DMS153 (cell line): ENCODE measurements at places on chromosomes 11 and 22.

DNA sequence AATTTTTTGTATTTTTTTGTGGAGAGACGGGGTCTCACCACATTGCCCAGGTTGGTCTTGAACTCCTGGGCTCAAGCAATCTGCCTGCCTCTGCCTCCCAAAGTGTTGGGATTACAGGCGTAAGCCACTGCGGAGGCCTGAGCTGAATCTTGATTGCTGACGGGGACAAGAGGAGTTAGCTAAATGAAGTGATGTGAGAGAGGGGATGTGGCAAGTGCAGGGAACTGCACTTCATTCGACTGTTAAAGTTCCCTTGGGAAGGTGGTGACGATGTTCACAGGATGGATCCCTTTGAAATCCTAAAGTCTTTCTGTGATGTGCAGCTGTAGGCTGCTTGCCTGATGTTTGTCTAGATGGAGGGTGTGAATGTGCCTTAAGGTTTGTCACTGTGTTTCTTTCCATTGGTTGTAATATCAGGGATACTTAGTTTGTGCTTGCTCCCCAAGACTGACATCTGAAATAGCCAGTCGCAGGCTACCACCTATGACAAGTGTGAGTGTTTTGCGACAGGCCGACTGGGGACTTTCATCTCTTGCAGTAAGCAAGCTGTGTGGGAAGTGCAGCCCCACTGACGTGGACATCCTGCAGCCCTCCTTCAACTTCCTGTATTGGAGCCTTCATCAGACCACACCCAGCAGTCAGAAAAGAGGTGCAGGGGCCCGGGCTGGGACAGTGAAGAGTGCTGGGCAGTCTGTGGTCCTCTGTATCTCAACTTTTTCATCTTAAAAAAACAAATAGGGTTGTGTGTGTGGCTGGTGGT is 19.6 kb upstream of the CCDC134 start:
- DNase-seq, result no peak

DNA sequence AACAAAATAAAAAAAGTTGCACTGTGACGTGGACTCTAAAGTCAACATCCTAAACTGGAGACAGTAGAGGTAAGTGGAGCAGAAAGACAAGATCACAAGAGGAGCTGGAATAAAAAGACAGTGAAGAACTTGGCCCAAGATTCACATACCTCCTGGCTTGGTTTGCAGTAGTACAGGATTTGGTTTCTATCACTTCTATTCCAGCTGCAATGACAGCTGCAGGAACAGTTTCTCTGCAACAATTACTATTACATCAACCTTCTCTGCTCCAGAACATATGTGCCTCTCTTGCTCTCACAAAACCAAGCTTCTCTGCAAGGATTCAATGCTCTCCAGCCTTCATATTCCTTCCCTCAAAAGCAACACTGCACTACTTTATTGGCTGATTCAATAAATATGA is 7.8 kb upstream of the KDM2A start:
- DNase-seq, result no peak

DNA sequence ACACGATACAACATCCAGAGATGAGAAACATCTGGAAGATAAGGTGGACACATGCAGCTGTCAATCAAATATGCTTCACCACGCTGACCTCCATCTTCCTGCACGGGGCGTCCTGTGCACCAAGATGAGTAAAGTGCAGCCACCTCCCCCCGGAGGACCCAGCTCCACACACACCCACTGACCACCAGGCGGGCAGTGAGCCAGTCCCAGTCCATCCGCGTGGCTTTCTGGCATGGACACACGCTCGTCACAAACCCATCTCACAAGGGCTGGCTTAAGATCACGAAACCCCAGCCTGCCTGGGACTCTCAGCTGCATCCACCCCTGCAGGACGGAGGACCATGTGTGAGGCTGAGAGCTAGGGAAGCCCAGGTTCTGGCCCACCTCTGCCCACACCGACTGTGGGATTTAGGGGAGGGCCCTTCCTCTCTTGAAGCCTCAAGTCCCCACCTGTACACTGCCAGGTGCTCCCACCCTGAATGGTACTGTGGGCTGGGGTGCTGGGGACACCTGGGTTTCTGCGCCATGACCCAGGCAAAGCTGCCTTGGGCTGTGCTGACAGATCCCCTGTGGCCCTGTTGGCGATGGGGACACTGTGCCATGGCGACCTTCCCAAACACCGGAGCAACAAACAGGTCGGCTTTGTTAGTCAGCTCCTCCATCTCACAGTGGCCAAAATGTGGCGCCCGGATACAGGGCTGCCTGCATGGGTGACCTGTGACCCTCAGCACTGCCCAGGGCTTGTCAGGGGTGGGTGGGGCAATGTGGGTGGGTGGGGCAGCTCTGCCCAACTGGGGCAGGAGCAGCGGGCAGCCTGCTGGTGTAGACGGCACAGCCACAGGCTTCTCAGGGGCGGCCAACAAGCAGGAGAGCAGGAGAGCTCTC is 629.0 kb downstream of the TBC1D22A start:
- no peak for DNase-seq

DNA sequence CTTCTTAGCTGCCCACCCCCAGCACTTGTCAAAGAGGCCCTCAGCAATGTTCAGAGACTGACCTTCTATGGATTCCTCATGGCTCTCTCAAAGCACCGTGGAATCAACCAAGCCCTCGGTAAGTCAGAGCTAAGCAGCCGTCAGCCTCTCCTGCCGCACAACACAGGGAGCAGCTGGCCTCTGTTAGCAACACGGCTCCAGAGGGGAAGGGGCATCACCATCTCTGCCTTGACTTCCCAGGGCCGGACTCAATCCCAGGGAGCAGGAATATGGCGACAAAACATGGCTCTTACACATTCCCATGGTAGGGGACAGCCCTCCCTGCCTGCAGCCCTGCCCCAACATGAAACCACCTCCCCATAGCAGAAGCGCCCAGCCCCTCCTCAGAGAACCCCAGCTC is 18.9 kb downstream of the ARFGAP2 start:
- DNase-seq, result no peak

GRCh38 chr11:117972629-117973502 is 13.3 kb upstream of the IL10RA start:
- peak; percentile 65 for DNase-seq

DNA sequence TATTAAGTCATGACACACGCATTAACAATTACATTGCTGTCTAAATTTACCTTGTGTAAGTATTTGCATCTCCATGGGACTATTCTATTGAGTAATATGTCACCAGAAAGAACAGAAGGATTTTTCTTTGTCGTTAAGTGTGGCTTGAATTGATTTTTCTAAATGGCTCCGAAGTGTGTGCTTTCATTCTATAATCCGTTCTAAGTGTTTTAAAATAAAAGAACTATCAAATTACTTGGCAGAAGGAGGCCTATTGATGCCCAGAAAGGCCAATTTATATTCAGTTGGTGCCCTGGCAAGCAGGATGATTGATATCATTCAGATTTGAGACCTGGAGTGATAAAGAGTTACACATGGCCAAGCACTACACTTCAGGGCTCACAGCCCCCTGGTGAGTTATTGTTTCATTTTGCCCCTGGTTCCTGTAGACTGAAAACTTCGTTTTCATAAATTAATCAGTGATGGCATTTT is 538.9 kb upstream of the ANO5 start:
- peak; percentile 87 for DNase-seq

GRCh38 chr11:1276041-1276790 is 33.2 kb downstream of the TOLLIP start:
- no peak for DNase-seq

DNA sequence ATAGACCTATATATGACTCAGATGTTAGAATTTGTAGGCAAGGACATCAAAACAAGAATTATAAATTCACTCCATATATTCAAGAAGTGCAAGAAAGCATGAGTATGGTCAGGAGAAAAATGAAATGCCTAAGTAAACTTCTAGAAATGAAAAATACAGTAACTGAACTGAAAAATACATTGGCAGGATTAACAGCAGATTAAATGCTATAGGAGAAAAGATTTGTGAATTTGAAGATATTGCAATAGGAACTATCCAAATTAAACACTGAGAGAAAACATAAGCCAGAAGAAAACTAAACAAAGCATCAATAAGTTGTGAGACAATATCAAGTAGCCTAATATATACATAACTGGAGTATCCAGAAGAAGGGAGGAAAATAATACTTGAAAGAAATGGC is 46.6 kb upstream of the TMEM45B start:
- DNase-seq, result no peak

DNA sequence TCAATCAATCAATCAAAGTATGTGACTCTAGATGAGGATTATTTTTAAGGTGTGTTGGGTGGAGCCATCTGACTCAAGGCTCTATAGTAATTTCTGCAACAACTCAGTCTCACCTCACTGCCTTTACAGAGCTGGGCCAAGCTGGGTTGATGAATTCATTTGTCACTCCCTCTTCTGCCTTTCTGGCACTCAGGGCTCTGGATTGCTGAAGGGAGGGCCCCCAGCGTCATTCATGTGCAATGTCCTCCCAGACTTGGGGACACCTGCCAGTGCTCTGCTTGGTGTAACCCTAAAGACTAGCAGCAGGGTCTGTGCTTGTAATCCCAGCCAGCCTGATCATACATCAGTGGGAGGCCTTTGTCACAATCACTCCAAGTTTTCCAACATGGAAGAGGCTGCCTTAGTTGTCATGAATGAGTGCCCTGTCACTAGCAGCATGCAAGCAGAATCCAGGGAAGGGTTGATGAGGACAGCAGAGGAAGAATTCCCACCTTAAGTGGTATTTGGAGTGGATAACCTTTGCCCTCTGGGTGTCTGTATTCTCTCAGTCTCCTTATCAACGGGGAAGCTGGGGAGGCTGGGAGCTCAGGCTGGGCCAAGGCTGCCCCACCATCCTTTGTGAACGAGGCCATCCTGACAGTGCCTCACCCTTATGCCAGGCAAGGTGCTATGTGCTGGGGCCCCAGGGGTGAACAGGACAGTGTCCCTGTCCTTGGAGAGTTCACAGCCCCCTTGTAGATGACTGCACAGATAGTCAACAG is 2.0 kb upstream of the TP53I11 start:
- no peak for DNase-seq

DNA sequence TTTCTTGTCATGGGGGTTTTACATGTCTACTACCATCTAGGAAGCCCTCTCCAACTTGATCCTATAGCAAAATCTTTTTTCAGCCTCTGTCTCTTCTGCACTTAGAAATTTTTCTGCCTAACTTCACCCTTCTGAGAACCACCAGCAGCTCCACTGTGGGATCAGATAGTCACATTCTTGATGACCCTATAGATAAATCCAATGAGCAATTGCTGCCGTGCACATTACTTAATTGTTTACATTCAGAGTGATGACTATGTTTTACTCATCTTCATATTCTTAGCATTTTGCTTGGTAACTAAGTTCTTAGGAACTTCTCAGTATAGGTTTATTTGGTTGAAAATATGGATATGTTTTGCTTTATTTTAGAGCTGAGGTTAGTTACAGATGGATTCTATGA is 12.4 kb upstream of the ETS1 start:
- no peak for DNase-seq

DNA sequence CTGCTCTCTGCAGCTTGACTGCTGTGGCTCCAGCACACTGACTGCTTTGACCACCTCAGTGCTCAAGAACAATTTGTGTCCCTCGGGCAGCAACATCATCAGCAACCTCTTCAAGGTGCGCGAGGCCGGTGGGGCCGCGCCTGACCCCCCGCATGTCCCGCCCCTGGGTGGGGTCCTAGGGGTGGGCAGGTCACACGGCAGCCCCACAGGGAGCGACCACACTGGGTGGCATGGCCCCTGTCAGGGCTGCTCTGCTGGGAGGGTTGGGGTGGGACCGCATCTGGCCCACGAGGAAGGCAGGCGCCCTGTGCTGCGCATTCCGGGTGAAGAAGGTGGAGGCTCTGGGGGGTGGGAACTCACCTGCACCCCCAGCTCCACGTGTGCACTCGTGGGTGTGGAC is 4.7 kb upstream of the TSSC4 start:
- DNase-seq, result no peak

DNA sequence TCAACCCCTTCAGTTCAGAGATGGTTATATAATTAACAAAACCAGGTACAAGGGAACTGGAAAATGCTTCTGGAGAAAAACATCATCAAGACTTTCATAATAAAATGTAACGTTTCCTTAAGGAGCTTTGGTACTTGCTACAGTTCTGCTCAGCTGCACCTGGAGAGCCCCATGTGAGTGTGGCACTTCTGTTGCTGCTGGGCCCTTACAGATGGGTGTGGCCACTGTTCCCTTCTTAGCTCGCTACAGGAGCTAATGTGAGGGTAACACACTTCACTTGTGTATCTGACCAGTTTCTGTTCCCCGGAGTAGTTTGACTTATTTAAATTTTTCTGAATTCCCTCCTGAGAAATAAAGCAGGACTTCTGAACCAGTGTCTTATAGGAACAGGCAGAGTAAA is 4.0 kb downstream of the POU2AF3 start:
- peak; percentile 42 for DNase-seq

DNA sequence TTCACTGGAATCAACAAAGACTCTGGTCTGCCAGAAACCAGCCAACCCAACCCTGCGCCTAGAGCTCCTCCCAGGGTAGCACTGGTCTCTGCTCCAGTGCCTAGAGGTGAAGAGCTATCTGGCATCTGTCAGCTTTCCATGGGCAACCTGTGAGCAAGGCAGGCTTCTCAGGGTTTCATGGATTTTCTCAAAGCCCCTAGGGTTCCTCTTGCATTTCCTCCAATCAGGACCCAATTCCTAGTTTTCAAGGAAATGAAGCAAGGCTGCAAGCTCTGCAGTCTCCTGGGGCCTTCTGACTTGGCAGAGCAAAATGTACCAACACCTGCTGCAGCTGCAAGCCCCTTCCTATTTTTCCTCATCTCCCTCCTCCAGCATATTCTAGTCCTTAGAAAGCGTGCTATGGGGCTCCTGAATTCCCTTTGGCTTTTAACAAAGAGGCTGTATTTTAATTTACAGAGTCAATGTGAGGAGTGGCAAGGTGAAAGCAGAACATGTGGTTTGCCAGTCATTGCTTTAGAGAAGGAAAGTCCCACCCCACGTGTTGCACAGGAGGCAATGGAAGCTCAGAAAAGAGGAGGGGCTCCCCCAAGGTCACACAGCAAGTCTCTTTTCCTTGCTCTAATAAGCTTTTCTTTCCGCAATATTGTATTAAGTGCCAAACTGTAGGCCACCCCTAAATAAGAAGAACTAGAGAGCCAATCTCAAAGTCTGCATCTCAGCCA is 33.0 kb upstream of the RIC3 start:
- no peak for DNase-seq

- DNase-seq, result peak; percentile 21
These were observed 7.8 kb downstream of the SIGIRR start for GRCh38 chr11:406796-407650.

DNA sequence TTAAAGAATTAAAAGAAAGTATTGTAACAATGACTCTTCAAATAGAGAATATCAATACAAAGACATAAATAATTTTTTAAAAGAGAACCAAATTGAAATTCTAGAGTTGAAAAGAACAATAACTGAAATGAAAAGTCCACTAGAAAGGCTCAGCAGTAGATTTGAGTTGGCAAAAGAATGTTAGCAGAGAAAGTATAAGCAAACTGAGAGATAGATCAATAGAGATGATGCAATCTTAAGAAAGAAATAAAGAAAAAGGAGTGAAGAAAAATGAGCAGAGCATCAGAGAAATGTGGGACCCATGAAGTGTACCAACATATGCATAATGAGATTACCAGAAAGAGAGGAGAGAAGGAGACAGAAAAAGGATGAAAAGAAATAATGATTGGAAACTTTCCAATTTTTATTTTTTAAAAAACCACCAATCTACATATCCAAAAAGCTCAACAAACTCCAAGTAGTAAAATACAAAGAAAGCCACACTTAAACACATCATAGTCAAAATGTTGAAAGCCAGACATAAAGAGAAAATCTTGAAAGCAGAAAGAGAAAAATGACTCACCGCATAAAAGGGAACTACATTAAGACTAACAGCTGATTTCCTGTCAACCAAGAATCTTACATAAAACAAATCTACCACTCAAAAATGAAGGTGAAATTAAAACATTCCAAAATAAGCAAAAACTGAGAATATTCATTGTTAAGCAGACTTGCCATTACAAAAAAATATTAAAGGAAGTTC is 20.9 kb downstream of the NCF4 start:
- DNase-seq, result no peak

GRCh38 chr22:45225732-45226502 is 14.8 kb downstream of the KIAA0930 start:
- DNase-seq, result no peak
